ENCODE measurements at places on chromosomes 12 and 14. TPM values are rescaled to one million over a fixed set of nuclear protein-coding genes. Genes with fewer than 3 reads are reported as not detected.

GRCh38 chr12:2221030-2221621 lies 168.3 kb downstream of the CACNA1C start:
- no peak for DNase-seq

- DNase-seq = no peak
Observed at GRCh38 chr12:132423820-132424645, 65.9 kb upstream of the FBRSL1 start.

DCTN2 gene
- total RNA-seq = 90.6 TPM

POTEG gene
- not detected for total RNA-seq

GRCh38 chr14:80206351-80207080 lies 4.8 kb downstream of the DIO2 start:
- no peak for DNase-seq

ATL1 gene
- total RNA-seq = 13.3 TPM

EIF5 gene
- 191 TPM for total RNA-seq

TSHR gene
- total RNA-seq = 1.1 TPM

GRCh38 chr12:15677726-15678201 lies 111.4 kb downstream of the EPS8 start:
- no peak for DNase-seq

- DNase-seq = no peak
Observed at GRCh38 chr12:109443794-109444193, 33.3 kb downstream of the KCTD10 start.

DNA sequence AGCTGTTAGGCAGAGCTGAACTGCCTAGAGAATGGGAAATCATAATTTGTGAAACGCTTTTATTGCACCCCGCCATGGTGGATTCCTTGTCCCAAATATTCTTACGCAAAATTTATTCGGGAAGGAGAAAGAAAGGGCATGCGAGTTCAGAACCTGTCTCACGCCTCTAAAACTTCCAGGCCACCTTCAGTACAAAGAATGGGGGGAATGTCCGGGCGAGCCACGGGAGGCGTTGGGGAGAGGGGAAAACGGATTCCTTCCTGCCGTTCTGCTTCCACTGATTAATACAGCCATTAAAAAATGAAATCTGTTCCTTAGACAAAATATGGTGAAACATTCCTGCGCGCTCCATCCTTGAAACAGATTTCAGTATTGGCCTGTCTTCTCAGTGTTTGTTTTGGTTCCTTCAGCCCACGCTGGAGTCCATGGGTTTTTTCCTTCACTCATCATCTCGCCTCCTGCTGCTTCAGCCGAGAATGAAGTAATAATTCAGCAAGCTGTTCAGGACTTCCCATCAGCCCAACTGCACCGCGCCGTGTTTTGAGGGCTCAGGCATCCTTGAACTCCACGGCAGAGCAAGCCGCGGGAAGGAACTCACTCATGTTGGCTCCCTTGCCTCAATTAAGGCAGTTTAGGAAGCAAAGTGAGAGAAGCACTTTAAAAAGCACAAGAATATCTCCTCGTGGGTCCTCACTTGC lies 47.7 kb upstream of the CDKN3 start:
- peak; percentile 84 for DNase-seq

- DNase-seq = no peak
Observed at GRCh38 chr14:87108726-87109125, 884.3 kb downstream of the GALC start.

- no peak for DNase-seq
Observed at GRCh38 chr12:11431486-11431885, 36.1 kb upstream of the PRB2 start.

Data from posterior vena cava (tissue), 2 donors.